Activated T-cell treated with anti-CD3 and anti-CD28 coated beads for 24 hours (primary cell): ENCODE measurements at places on chromosomes 2 and 18.

DNA sequence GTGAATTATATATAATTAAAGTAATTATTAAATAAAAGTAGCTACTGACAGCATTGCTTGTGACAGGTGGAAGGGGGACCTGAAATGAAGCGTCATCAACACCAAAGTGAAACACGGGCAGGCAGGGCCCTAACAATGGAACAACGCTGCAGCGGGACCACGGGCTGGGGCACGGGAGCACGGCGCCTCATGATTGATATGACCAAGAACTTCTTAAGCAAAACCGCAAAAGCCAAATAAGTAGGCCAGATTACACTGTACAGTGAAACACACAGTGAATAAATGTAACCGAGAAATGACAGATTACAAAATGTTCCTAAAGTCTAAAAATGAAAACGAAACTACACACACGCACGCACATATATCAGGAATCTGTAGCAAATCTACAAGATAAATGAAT, 81.4 kb downstream of the SNTG2 start:
- peak; percentile 8 for DNase-seq

DNA sequence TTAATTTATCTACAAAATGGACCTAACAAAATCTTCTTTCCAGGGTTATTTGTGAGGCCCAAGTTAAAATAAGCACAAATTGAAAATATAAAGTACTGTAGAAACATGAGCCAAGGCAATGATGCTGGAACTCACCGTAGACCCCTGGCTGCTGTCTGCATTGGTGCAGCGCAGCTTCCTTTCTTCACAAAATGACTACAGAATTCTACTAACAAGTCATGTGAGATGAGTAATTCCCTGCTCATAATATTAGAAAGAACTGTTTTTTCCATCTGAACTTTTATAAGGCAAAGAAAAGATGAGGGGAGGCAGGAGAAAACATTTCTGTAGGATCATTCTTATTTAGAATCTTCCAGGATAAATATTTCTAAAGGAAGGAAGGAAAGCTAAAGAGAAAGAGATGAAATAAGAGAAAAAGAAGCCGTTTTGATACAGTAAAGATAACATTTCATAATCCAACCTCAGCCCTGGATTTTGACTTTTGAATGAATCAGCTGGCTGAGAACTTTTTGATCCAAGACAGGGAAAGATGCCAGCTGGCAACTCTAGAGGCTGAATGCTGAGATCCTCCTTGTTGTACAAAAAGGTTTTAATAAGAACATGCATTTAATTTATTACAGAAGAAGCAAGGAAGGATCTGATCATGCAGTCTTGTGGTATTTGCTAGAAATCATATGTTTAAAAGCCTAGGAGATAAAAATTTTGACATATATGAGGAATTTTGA, 183.9 kb upstream of the KLHL14 start:
- DNase-seq, result no peak

GRCh38 chr2:240873805-240874714, 5.4 kb downstream of the AGXT start:
- no peak for DNase-seq

DNA sequence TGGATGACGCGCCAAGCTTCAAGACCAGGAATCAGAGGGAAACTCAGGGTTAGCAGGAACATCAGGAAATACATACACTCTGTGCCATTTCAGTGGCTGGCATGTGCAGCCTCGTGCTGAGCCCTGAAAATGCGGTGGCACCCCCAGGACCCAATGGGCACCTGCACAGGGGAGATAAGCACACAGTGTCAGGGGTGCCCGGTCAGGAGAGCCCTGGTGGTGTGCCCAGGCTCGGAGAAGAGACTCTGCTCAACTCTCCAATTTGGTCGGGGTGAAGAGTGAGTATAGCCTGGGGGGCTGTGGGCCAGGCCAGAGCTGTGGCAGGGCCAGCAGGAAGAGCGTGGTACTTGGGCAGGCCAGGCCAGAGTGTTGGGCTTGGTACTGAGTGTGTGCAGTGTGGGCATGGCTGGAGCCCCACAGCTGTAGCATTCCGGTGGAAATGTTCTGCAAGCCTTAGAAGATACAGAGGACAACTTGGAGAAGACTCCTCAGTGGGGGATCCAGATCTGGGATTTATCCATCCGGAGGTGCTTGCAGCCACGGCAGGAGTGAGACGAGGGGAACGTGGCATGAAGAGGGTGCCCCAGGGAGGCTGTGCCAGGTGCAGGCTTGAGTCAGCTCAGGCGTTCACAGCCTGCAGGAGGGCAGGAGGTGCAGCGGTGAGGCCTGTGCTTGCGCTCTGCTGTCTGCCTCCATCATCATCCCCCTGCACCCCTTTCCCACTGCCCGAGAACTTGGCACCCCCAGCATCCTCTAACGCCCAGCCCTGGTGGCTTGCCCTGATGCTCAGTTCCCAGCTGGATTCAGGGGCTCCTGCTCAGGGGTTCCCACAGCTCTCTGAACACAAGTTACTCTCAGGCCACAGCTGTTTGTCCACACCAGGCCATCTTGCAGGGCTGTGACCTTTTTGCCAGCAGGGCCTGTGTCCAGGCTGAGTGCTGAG, 451.7 kb upstream of the HS6ST1 start:
- DNase-seq, result no peak

GRCh38 chr2:241317391-241317790, 1.7 kb downstream of the SEPTIN2 start:
- no peak for DNase-seq

DNA sequence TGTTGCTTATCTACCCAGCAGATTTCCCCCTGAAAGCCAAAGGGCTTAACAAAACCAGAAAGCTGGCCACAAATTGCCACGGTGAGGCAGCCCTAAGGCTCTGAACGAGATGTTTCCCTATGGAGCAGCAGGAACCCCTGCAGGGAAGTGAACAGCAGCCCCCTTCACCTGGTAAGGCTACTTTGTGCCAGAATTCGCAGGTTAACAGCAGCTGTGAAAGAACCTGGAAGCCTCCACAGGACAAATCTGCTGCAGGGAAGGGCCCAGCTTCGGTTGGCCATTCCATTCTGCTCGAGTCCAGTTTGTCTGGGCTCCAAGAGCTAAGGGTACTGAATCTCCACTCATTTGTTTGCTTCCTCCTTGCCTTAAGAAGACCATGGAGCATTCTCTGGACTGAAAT, 175.3 kb downstream of the PDE11A start:
- no peak for DNase-seq

- DNase-seq, result no peak
These were observed 107.9 kb downstream of the B3GNT2 start for GRCh38 chr2:62303788-62304187.

GRCh38 chr2:23380562-23381065, 4.4 kb upstream of the KLHL29 start:
- DNase-seq, result peak; percentile 24

GRCh38 chr2:144607099-144607498, 87.2 kb upstream of the ZEB2 start:
- no peak for DNase-seq

DNA sequence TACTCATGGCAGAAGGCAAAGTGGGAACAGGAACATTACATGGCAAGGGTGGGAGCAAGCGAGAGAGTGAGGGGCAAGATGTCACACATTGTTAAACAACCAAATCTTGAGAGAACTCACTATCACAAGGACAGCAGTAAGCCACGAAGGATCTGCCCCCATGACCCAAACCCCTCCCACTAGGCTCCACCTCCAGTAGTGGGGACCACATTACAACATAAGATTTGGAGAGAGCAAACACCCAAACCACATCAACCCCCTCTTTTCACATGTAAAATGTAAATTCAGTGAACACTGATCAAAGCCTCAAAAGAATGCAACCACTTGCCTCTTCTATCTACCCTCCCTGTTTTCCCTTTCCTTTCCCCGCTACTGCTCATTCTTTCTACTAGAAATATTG, 43.6 kb upstream of the TNP1 start:
- no peak for DNase-seq

DNA sequence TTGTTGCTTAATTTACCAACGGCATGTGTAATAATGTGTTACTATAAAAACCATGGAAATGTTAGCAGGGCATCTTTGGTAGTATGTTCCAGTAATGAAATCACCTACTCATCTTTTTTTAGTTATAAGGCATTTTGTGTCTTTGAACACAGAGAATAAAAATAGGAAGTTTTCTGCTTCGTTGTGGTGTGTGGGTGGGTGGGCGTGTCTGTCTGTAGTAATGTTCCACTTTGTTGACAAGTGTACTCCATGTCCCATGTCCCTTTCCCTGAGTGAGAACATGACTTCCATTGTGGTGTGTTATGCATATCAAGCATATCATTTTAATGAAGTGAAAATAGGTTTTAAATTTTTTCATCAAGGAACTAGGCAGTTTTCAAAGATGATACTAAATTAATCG, 149.3 kb downstream of the VWC2L start:
- DNase-seq, result no peak

DNA sequence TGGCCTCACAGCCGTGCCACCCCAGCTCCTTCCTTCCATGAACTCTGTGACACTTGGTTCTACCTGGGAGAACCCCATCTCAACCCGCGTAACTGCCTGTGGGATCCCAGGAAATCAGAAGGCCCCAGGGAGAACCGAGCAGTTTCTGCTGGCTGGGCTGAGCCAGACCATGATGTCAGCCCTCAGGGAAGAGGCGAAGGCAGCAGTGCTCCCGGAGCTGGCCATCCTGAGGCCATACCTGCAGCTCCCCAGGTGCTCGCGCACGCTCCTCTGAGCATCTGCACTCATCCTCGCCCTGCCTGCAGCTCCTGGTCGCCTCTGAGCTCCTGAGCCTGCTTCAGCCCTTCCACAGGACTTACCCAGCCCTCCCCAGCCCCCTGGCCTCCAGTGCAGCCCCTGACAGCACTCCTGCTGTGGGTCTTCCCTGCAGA, 186.1 kb downstream of the SEPTIN10 start:
- no peak for DNase-seq

DNA sequence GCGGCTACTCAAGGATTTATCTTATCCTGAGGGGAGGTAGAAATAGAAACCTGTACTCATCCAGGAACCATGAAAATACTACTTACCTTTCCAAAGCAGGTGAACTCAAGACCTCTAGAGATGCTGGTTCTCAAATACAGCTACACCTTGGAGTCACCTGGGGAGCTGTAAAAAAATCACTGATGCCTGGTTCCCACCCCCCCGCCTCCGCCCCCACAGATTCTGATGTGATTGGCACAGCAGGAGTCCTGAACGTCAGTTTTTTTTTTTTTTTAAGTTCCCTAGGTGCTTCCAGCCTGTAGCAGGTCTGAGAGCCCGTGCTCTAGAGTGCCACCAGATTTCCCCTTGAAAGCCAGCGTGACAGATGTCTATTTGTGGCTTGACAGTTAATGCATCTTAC, 113.6 kb downstream of the MRO start:
- no peak for DNase-seq

DNA sequence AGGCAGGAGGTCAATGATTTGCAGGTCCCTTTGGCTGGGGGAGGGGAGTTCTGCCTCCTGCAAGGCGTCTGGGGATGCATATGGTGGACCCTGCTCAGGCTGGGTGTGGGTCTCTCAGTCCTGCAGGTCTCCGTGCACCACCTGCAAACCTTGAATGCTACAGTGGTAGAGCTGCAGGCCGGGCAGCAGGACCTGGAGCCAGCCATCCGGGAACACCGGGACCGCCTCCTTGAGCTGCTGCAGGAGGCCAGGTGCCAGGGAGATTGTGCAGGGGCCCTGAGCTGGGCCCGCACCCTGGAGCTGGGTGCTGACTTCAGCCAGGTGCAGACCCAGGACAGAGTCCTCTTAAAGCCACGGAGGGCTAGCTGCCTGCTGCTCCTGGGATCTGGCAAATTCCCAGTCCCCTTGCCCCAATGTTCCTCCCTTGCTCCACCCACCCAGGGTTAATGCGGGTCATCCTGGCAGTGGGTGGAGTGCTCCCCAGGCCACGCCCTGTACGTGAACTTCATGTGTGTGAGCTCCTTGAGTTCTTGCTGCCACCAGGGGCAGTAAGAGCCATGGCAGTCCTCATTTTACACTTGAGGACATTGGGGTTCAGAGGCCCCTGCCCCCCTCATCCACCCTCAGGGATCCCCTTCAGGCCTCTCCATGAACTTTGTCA, 3.1 kb downstream of the PROM2 start:
- DNase-seq, result no peak

DNA sequence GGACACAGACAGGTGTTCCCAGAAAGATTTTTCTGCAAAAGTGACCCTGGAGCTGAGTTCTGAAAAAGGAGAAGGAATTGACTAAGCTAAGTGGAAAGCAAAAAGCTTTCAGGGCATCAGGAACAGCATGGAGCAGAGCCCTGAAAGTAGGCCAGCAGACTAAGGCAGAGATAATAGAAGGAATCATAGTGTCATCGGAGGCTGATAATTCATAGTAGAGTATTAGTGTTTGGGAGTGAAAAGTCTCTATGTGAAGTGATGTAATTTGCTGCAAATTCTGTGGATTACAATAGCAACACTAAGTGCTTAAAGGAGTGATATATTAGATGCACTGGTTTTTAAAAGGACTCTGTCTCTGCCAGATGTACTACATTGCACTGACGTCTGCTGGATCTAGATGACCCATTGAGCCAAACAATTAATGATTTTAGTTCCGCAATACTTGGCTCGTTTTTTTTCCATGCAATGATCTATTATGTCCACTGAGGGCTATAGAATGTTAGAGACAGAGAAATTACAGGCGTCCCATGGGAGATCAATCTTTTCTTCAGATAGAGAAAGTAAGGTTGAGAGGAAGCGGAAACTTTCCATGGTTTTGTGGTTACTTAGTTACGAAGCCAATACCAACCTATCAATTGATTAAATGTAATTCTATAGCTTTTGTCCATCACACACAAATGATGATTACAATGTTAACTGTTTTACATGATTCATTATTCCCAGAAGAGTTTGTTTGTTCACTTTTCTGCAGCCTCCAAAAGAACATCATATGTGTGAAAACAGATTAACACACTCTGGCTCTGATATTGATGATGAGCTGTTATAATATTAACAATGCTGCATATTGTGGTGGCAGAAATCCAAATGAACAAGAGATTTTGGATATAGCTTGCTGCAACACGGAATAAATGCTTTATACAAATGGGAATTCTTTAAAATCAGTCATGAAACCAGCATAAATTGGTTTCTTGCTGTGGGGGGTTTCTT, 143.7 kb downstream of the MC4R start:
- no peak for DNase-seq

DNA sequence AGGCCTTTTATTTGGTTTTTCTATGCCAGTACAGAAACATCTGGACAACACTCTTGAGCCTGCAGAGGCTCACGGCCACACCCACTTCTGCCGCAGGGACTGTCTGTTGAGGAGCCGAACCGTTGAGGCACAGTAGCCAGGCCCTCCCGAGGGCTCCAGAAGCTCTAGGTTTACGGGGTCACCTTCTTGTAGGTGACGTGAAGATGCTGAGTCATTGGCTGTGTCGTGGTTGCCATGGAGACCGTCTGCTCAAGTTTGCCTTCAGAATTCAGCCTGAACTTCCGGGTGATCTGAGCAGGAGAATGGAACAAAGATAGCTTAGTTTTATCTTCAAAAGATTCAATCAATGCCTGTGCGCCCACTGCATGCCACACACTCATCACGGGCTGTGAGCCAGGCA, 25.9 kb downstream of the BOK start:
- DNase-seq, result no peak

DNA sequence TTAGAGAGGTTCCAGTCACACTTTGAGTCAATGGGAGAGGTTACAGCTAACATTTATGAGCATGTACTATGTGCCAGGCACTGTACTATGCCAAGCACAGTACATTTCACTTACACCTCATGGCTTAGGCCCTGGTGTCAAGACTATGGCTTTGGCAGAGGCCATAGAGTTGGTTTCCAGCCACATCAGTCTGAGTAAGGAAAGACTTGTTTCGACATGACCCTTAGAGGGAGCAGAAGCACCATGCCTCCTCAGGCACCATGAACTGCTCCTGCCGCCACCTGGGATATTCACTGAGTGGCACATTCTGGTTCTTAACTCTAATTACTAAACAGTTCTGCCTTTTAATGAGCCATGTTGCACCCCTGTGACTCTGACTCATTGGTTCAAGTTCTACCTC, 12.7 kb downstream of the DGUOK start:
- DNase-seq, result no peak
